Osteoblast (primary cell): ENCODE measurements at places on chromosomes 2 and 18.

DNA sequence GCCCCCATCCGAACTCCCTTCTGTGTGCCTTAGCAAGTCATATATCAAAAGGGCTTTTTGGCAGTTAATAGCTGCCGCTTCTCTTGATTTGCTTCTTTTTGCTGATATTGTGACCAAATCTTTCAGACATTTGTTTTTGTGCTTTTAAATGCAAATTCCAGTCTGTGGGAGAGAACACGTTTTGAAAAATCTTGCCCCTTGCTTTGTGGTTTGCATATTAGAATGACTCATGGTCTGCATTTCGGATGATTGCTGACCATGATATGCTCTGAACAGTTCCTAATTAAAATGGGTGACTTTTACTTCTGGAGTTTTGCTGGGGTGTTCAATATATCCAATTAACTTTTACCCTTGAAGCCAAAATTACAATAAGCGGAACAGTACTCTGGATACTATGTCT lies 58.2 kb upstream of the ST6GAL2 start:
- DNase-seq = peak; percentile 44
- H3K4me3 ChIP-seq = no peak overlapping the region
- peaks cover 12% of the 10 kb centered on the region for H3K4me1 ChIP-seq
- H3K36me3 ChIP-seq = no peaks in the 10 kb centered on the region
- H3K27me3 ChIP-seq = no peaks in the 10 kb centered on the region
- peak overlapping the region; percentile 40 for H3K27ac ChIP-seq

GRCh38 chr2:38810488-38810887 lies 32.5 kb downstream of the GEMIN6 start:
- no peaks in the 10 kb centered on the region for H3K27me3 ChIP-seq
- H3K27ac ChIP-seq = no peak overlapping the region
- no peak overlapping the region for H3K4me3 ChIP-seq

- peak overlapping the region; percentile 38 for H3K27ac ChIP-seq
- H3K27me3 ChIP-seq = no peaks in the 10 kb centered on the region
- peak; percentile 69 for DNase-seq
- H3K36me3 ChIP-seq = no peaks in the 10 kb centered on the region
Observed at GRCh38 chr2:43265421-43265820, 39.0 kb upstream of the ZFP36L2 start.

DNA sequence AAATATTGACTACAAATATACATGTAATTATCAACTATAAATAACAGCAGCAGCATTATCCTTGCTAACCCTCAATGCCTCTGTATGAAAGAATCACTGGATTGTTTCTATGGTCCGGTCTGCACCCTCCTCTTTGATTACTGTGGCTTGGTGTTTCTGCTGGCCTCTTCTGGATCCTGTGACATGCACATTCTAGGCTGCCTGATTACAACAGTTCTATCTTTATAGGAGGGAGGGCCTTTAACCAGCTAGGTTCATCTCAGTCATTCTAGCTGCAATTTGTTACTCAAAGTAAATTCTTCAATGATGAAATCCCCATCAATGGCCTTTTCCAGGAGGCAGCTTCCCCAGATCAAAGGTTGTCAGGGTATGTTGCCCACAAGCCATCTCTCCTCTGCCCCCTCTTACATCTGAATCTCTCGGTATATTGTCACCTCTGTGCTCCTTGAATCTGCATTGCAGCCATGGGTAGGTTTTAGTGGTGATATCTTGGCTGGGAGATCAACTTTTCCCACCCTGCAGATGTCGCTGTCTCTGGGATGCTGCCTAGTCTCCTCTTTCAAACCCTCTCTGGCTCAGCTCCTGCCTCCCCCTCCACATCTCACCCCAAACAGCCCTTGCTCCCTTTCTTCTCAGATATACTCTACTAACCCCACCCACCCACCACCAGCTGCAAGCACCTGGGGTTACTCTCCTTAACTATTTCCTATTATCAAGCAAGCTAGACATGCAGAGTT lies 106.2 kb upstream of the BZW1 start:
- H3K36me3 ChIP-seq = no peaks in the 10 kb centered on the region
- no peaks in the 10 kb centered on the region for H3K4me1 ChIP-seq
- H3K27ac ChIP-seq = no peak overlapping the region
- no peak overlapping the region for H3K4me3 ChIP-seq
- DNase-seq = no peak
- H3K27me3 ChIP-seq = no peaks in the 10 kb centered on the region

DNA sequence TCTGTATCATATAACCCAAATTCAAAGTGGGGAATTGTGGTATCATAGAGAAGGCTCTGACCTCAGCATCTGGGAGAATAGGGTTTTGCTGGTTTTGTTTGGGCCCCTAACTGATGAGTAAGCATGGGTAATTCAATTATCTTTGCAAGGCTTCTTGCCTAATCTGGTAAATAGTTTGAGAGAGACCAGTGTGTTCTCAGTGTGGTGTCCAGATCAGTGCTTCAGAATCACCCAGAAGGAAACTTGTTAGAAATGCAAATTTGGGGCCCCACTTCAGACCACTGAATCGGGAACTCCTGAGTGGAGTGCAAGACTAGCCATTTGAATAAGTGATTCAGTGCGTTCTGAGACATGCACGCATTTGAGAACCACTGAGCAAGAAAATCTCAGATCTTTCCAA lies 282.7 kb downstream of the EPHA4 start:
- DNase-seq = no peak
- H3K27ac ChIP-seq = no peak overlapping the region
- H3K27me3 ChIP-seq = no peaks in the 10 kb centered on the region
- H3K4me1 ChIP-seq = no peaks in the 10 kb centered on the region
- H3K4me3 ChIP-seq = no peak overlapping the region

DNA sequence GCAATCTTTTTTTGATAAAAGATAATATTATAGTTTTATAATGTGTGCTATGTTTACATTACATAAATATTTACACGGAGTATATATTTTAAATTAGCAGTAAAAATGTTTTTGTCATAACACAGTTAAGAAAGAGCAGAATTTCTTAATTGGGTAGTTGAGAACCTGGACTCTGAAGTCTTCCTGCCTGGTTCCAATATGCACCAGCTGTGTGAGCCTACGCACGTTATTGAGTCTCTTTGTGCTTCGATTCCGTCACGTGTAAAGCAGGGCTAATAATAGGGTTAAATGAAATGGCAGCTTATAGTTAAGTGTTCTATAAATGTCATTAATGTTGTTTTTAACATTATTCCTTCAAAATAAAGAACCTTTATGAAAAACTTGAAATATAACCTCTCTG lies 1.2 kb upstream of the CCDC88A start:
- no peaks in the 10 kb centered on the region for H3K36me3 ChIP-seq
- no peak overlapping the region for H3K27ac ChIP-seq
- H3K4me1 ChIP-seq = peaks cover 17% of the 10 kb centered on the region
- no peak for DNase-seq
- no peaks in the 10 kb centered on the region for H3K27me3 ChIP-seq
